ENCODE measurements at places on chromosomes 7 and 10.

GRCh38 chr7:47941136-47941844 lies 7.0 kb downstream of the PKD1L1 start:
- DNase-seq: no peak

- DNase-seq: no peak
Observed at GRCh38 chr7:19815546-19815945, 42.1 kb upstream of the TMEM196 start.

DNA sequence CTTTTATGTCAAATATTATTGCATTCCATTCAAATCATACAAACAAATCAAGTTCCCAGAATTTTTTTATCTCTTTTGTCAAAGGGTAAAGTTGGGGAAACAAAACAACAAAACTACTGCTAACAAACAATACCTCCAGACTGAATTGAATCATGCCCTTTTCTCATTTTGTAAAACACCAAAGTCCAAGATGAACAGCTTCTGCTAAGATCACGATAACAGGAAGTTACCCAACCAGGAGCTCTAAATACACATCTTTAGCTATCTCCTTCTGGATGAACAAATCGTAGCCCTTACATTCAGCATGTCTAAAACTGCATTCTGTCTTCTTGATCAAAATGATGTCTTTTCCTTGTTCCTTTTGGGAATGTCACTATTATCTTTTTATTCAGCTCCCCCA lies 97.4 kb downstream of the CTTNBP2 start:
- DNase-seq: no peak

DNA sequence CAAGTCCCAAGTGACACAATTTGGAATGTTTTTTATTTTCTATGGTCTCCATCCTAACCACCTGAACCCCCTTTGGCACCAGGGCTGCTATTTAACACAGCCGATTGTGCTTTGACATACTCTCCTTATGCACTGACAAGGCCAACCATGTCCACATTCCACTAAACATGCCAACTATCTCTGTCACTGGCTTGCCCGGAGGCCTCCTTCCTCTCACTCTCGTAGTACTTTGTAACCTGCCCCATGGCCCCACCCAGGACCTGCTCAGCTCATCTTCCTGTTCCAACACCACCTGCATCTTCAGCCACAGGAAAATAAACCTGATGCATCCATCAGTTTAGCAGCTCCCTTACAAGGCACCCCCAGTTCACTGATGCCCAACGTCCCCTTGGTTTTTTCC lies 63.1 kb downstream of the GPAM start:
- no peak for DNase-seq

DNA sequence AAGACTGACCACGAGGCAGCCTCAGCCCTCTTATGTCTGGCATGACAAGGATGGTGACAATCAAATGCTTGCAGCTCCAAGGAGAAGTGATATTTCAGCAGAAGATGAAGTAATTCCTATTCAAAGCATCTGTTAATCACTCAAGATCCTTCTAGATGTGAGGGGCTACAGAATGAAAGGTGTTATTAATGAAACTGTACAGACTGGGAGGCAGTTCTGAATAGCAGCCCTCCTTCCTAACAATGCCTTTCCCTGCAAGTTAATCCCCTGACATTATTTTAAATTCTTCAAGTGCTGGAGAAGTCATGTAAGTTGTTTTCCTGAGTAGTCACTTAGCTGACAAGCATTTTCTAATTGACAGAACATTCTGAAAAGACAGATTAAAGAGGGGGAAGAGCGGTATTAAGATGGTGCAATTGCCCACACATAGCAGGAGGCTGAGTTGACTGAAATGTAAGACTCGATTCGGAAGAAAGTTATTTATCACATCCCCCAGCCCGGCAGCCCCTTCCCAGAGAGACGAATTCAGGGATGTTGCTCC lies 300.8 kb downstream of the GRID1 start:
- DNase-seq: no peak

- DNase-seq: no peak
Observed at GRCh38 chr7:77982926-77983550, 184.5 kb downstream of the PHTF2 start.

DNA sequence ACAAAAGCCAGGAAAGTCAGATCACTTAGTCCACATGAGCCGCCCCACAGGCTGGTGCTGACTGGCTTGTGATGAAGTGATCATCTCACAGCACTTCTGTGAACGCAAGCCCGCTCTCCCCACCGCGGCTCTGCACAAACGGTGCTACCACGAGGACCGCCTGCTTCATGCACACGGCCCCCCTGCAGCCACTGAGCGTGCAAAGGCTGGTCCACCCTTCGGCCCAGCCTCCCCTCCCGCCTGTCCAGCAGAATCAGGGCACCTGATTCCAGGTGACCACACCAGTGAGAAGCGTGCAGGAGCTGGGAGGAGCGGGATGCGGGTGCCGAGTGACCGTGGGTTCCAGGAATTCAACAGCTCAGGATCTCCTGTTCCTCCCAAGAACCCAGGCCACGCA lies 32.2 kb downstream of the MAD1L1 start:
- DNase-seq: no peak

DNA sequence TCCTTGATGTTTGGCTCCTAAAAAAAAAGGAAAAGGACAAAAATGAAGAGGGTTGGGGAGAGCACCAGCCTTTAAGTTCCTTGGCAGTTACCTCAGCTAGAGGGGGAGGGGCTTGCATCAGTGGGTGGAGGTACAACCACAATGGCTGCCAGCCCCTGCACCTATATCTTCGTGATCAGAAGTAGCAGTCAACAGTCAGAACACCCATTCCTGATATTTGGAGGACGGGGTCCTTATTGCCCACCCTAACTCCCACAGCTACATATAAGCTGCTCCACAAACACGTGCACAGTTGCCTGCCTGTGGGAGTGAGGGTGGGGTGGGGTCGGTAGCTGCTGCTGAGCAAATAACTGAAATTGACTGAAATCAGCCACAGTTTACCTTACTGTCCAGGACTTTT lies 26.2 kb downstream of the C1GALT1 start:
- DNase-seq: no peak

GRCh38 chr10:5551531-5552375 lies 27.0 kb downstream of the CALML3 start:
- no peak for DNase-seq

DNA sequence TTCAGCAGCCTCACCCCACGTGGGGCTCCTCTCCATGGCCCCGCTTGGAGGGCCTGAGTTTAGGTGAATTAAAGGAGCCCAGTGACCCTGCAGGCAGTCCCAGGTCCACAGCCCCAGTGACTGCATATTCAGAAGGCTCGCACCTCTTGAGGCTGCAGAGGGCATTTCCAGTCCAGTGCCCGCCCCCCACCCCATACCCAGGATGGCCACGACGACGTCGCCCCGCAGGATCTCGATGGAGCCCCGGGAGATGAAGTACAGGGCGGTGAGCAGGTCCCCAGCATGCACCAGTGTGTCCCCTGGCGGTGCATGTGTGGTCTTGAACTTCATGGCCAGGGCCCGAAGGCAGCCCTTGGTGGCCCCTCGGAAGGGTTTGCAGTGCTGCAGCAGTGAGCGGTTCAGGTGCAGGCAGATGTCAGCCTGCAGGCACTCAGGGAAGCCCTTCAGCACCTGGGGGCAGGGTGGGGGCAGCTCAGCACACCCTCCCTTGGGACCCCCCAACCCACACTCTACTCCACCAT lies 28.1 kb downstream of the KCNH2 start:
- DNase-seq: no peak

DNA sequence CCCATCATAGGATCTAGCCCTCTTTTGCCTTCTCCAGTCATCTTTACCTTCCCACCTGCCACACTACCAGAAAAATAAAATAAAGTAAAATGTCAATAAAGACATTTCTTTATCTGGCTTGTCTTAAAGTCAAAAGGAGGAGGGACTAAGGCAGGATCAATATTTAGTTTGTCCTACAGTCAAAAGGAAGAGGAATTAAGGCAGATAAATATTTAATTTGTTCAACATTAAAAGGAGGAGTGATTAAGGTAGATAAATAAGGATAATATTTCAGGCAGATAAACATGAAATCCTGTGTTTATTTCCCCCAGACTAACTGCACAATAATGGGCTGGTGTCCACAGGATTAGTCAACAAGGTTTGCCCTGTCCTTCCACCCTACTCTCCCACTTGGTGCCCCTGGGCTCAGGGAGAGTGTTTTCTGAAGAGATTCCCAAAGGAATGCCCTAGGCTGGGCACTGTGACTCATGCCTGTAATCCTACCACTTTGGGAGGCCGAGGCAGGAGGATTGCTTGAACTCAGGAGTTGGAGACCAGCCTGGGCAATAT lies 18.3 kb upstream of the MSMB start:
- no peak for DNase-seq

DNA sequence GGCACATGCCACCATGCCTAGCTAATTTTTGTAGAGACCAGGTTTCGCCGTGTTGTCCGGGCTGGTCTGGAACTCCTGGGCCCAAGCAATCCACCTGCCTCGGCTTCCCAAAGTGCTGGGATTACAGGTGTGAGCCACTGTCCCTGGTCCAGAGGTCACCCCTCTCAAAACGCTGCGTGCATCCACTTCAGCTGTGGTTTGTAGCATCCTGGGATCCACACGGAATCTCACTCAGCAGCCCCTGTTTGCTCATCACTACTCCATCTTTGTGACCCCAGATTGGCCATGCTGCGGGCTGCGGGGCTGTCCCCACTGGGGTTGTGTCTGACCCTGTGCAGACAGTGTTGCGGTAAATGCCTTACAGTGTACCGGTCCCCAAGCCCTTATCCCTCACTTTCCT lies 3.5 kb downstream of the INPP5A start:
- no peak for DNase-seq

DNA sequence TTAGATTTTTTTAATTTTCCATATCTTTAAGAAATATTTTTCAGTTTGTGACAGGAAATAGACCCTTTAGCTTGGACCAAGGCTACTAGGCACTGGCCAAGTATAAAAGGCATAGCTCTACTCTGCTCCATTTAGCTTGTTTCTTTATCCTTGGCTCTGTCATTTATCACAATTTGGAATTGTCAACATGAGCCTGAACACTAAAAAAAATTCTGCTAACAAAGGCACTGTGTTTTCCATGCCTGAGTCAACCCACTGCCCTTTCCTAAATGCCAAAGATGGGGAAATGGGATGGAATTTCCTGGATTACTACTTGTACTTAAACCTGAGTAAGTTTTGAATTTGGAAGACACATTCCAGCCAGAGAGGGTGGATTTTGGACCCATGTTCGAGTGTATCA lies 128.4 kb downstream of the NSUN6 start:
- no peak for DNase-seq

DNA sequence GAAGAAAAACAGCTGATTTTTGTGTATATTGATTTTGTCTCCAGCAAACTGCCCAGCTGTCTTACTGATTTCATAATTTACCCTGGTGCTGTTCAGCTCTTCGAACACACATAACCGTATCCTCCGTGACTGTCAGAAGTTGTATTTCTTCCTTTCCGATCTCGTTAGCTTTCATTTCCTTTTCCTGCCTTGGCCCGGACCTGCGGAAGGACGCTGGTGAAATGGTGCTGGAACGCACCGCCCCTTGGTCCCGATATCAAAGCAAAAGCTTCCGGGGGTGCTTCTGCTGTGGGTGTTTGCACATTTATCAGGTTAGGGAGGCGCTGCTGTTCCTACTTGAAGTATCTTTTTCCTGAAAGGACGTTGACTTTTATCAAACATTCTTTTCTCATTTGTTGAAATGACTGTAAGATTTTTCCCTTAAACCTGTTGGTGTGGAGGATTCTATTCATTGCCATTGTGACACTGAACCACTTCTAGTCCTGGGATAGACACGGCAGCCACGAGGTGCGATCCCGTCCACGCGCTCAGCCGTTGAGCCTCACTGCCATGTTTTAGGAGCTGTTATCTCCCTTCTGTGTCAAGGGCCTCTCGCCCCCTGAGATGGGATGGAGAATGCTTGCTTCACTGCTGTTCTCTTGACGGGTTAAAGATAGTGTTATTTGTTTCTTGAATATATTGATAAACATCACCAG lies 72.6 kb downstream of the FOXL3 start:
- no peak for DNase-seq

DNA sequence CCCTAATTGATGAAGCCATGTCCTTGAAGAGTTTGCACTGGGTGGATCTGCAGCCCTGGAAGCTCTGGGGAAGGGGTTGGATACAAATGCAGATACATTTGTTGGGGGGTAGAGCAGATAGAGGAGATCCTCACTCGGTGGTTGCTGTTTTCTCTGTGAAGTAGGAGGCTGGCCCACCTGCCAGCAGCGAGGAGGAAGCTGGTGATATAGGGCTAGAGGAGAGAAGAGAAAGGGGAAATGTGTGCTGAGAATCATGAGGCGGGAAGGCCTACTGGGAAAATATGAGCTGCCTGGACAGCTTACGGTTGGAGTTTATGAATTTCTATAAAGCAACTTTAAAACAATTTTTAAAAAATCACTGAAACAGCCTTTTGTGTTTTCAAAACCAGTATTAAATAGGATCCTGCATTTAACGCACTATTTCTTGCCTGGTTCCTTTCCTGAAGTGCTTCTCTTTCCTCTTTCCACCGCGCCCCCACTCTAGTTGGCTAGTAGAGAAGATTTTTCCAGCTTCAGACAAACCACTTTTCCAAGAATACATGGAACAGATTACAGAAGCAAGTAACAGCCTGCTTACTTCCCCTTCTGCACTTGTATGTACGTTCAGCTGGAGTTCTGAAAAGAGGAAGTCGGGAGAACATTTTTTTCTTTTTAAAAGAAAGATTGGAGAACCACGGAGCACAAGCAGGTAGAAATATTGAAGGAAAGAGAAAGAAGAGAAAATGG lies 100.6 kb upstream of the GLCCI1 start:
- no peak for DNase-seq

- DNase-seq: no peak
Observed at GRCh38 chr7:41787651-41788350, 84.9 kb upstream of the INHBA start.

DNA sequence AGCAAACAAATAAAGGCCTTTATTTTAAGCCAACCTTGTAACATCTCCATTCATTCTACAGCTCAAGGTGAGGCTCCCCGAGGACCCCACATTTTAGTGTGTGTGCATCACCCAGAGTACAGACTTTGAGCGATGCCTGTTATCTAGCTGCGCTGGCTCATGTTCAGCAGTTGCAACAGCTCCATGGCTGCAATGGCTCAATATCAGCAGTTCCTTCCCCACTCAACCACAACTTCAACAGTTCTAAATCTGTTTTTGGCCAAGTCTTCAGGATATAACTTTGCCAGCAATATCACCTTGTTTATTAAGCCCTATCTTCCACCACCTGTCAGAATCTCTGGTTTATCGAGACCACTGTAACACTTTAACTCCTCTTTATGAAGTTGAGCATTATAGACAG lies 95.8 kb downstream of the WNT2 start:
- DNase-seq: no peak

DNA sequence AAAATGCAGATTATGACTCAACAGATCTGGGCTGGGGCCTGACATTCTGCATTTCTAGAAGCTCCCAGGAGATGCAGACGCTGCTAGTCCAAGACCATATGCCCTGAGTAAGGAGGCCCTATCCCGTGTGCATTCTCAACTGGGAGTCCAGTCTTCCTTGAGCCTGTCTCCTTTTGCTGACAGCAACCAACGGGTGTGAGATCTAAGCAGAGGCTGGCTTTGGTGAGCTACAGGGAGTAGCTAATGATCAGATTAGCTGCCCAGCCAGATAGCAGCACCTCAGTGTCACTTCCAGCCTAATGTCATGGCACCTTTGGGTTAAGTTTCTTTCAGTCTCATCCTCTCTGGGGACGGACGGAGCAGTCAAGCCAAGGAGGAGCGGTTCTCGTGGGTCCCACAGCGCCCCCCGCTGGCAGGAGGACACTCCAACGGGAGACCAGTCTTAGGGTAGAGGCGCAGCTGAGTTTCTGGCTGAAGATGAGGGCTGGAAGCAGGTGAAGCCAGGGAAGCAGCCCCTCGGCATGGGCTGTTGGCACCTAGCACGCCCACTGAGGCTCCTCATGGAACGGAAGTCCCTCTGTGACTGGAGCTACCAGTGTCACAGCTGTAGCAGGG lies 154.0 kb downstream of the CCDC3 start:
- DNase-seq: peak; percentile 2

- no peak for DNase-seq
Observed at GRCh38 chr10:71761105-71761511, 12.2 kb downstream of the VSIR start.
